A375 (cell line): ENCODE measurements at places on chromosomes 6 and 20. TPM values are rescaled to one million over a fixed set of nuclear protein-coding genes. Genes with fewer than 3 reads are reported as not detected.

The CRISP3 gene
- not detected in 2 replicates for total RNA-seq

The MYB gene
- 0.60 and 0.93 TPM in 2 replicates for total RNA-seq

The CCN5 gene
- total RNA-seq, result not detected in 2 replicates

The PCSK2 gene
- total RNA-seq, result not detected in 2 replicates

The SPATA25 gene
- total RNA-seq, result 2.6 and 3.1 TPM in 2 replicates

The FKBP1C gene
- 0.11 TPM in 2 replicates for total RNA-seq

The JAG1 gene
- total RNA-seq, result 20.1 and 27.2 TPM in 2 replicates

The PI16 gene
- total RNA-seq, result not detected in 2 replicates

The C6orf15 gene
- total RNA-seq, result not detected in 2 replicates

The ENPP5 gene
- not detected in 2 replicates for total RNA-seq

The SIM1 gene
- total RNA-seq, result not detected in 2 replicates

The MROH8 gene
- total RNA-seq, result 0.08 and 2.8 TPM in 2 replicates

The EPHA7 gene
- 3.6 and 5.9 TPM in 2 replicates for total RNA-seq

The PAK5 gene
- total RNA-seq, result not detected in 2 replicates

The ZBTB12 gene
- 5.6 and 6.4 TPM in 2 replicates for total RNA-seq

The SRC gene
- 22.2 and 27.8 TPM in 2 replicates for total RNA-seq

The ASIP gene
- total RNA-seq, result not detected in 2 replicates

The NRSN1 gene
- not detected in 2 replicates for total RNA-seq

The ELOVL2 gene
- total RNA-seq, result 0.24 and 0.30 TPM in 2 replicates

The GRM1 gene
- total RNA-seq, result not detected in 2 replicates

The RFX6 gene
- not detected in 2 replicates for total RNA-seq

The WFDC2 gene
- total RNA-seq, result 0.72 and 1.1 TPM in 2 replicates

The BMP7 gene
- 1.5 TPM in 2 replicates for total RNA-seq

The MCHR2 gene
- total RNA-seq, result not detected in 2 replicates

The CHD6 gene
- total RNA-seq, result 21.4 and 25.7 TPM in 2 replicates

The HRH3 gene
- not detected in 2 replicates for total RNA-seq

The CLDN20 gene
- 0.11 TPM in 1 of 2 replicates, not detected in the other for total RNA-seq

The COL20A1 gene
- total RNA-seq, result 0.03 and 0.41 TPM in 2 replicates

The SEMG1 gene
- total RNA-seq, result not detected in 2 replicates

The SMPDL3A gene
- 2.1 and 2.3 TPM in 2 replicates for total RNA-seq

The PGBD1 gene
- 2.0 and 3.2 TPM in 2 replicates for total RNA-seq

The TMC2 gene
- not detected in 2 replicates for total RNA-seq

The HSPA1L gene
- 0.11 and 0.50 TPM in 2 replicates for total RNA-seq

The GSTA1 gene
- total RNA-seq, result not detected in 2 replicates

The OTOR gene
- total RNA-seq, result not detected in 2 replicates

The SNAP25 gene
- total RNA-seq, result 0.34 and 0.64 TPM in 2 replicates

The CDC5L gene
- 17.7 and 21.6 TPM in 2 replicates for total RNA-seq

The TOX2 gene
- total RNA-seq, result 7.7 and 8.4 TPM in 2 replicates

The ADGRF1 gene
- total RNA-seq, result 5.4 and 8.6 TPM in 2 replicates

The TRDN gene
- total RNA-seq, result 0.24 TPM in 1 of 2 replicates, not detected in the other

The KCNK5 gene
- total RNA-seq, result 7.8 and 10.6 TPM in 2 replicates

The RNF144B gene
- total RNA-seq, result 0.19 and 0.45 TPM in 2 replicates

The MRPL14 gene
- total RNA-seq, result 64.7 and 73.3 TPM in 2 replicates

The TTK gene
- total RNA-seq, result 21.3 and 23.1 TPM in 2 replicates

The LY6G6C gene
- not detected in 2 replicates for total RNA-seq

The TRIM31 gene
- not detected in 2 replicates for total RNA-seq

The EEF1A2 gene
- total RNA-seq, result 49.6 and 63.1 TPM in 2 replicates
